Cortex of kidney (tissue), 1 donor: ENCODE measurements at places on chromosomes 11 and 22.

- DNase-seq: no peak
These were observed 620.7 kb upstream of the ARHGAP42 start for GRCh38 chr11:100066399-100066798.

GRCh38 chr11:70928854-70929598, 323.4 kb downstream of the SHANK2 start:
- no peak for DNase-seq

- no peak for DNase-seq
These were observed 62.7 kb downstream of the TSPAN18 start for GRCh38 chr11:44789496-44789895.

DNA sequence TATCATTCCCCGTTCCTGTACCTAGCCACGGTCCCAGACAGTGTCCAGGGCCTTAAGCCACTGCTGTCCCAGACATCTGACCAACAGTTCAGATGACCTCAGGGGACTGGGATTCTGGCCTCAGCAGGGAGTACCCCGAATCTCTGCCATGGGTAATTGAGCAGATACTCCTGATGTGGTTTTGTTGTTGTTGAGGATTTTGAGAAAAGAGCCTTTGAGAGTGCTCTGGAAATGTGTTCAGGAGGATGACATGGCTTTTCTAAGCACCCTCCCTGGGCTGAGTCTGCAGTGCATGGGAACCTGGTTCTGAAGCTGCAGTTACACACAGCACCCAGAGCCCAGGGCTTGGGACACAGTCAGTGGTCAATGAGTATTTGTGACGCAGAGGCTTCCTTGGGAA, 30.4 kb downstream of the ADAMTS15 start:
- DNase-seq: no peak

GRCh38 chr11:121282886-121283502, 9.6 kb upstream of the SC5D start:
- DNase-seq: no peak

GRCh38 chr22:47381240-47381639, 618.8 kb downstream of the TBC1D22A start:
- no peak for DNase-seq

DNA sequence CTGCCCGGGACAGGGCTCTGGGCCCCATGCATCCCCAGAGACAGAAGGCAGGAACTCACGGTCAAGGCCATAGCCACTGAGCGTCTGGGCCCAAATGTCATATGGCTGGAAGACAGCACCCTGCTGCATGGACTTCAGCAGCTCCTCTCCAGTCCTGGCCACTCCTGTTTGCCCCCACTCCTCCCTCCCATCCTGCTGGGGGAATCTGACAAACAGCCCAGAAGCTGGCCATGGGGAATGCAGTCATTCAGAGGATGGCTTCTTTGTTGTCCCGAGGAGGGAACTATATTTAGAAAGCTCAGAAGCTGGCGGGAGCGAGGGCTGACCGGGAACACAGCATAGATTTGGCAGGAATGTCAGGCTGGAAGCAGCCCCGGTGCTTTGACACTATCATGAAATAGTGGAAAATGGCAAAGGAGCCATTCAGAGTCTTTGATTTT, 35.0 kb downstream of the DKK3 start:
- no peak for DNase-seq

DNA sequence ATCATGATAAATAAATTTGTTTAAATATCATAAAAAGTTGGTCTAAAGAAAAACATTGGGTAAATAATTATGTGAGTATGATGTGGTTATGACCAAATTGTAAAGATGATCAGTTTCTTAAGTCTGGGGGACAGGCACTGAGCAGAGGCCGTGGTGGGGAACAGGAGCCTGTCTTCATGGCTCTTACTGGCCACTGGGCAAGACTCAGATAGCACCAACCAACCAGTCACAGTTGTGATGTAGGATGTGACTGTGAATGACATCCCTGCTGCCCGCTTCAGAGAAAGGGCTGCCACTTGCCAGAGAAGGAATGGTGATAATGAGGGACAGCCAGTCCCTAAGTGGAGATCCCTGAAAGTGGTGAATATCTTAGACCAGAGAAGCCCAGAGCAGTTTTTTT, 7.0 kb downstream of the PTPRJ start:
- no peak for DNase-seq

GRCh38 chr11:33931067-33931466, 39.2 kb upstream of the LMO2 start:
- DNase-seq: no peak

GRCh38 chr11:32333320-32333991, 101.9 kb downstream of the WT1 start:
- DNase-seq: peak; percentile 10

GRCh38 chr11:57515332-57516060, at the start of gene SLC43A1:
SLC43A1 (minus strand) TSS chr11:57515702; CDS start chr11:57514111, 1,591 bp downstream.
- DNase-seq: no peak

DNA sequence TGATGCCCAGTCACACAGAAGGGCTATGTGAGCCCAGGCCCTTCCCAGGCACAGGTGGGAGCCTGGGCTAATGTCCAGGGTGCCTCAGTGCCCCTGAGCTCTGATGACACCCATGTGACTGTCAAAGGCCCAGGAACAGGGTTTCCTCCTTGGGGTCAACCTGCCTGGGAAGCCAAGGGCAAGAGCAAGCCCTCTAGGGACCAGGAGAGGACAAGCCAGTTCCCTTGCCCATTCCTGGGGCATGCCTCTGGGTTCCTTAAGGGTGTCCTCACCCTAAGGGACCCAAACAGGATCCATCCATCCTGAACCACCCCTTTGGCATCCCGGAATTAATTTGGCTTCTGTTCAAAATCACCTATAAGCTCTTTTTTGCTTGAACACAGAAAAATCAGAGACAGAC, 39.0 kb downstream of the PISD start:
- no peak for DNase-seq

DNA sequence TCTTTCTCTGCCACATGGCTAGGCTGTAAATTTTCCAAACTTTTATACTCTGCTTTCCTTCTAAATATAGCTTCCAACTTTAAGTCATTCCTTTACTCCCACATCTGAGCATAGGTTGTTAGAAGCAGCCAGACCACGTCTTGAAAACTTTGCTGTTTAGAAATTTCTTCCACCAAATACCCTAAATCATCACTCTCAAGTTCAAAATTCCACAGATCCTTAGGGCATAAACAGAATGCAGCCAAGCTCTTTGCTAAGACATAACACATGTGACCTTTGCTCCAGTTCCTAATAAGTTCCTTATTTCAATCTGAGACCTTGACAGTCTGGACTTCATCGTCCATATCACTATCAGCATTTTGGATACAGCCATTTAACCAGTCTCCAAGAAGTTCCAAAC, 749.9 kb downstream of the METTL15 start:
- DNase-seq: no peak

- no peak for DNase-seq
These were observed 110.3 kb downstream of the DSCAML1 start for GRCh38 chr11:117686711-117687110.

GRCh38 chr11:69253028-69253427, 40.9 kb upstream of the MYEOV start:
- DNase-seq: no peak

GRCh38 chr22:48520884-48521588, 1306.6 kb downstream of the BRD1 start:
- no peak for DNase-seq

GRCh38 chr11:87301785-87302540, 264.2 kb downstream of the TMEM135 start:
- DNase-seq: no peak
